ENCODE measurements at places on chromosomes 11 and 22.

DNA sequence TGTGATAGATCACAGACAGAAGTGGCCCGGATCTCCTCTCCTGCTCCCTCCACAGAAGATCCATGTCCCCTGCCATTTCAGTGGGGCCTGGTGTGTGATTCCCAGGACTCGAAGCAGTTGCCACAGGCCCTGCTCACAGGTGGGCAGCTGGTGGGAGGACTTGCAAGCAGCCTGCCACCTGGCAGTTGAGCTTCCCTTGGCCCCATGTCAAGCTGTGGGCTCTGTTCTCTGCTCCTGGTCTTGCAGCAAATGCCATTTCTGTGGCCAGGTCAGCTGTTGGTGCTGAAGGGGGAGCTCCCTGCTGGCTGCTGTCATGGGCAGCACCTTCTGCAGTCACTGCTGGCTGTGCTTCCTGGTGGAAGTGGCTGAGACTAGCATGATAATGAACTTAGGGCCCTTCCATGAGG, 59.1 kb upstream of the SLC22A12 start:
- no peaks in the 10 kb centered on the region for H3K36me3 ChIP-seq
- H3K27ac ChIP-seq = no peak overlapping the region
- H3K4me1 ChIP-seq = peaks cover 6% of the 10 kb centered on the region
- DNase-seq = no peak

DNA sequence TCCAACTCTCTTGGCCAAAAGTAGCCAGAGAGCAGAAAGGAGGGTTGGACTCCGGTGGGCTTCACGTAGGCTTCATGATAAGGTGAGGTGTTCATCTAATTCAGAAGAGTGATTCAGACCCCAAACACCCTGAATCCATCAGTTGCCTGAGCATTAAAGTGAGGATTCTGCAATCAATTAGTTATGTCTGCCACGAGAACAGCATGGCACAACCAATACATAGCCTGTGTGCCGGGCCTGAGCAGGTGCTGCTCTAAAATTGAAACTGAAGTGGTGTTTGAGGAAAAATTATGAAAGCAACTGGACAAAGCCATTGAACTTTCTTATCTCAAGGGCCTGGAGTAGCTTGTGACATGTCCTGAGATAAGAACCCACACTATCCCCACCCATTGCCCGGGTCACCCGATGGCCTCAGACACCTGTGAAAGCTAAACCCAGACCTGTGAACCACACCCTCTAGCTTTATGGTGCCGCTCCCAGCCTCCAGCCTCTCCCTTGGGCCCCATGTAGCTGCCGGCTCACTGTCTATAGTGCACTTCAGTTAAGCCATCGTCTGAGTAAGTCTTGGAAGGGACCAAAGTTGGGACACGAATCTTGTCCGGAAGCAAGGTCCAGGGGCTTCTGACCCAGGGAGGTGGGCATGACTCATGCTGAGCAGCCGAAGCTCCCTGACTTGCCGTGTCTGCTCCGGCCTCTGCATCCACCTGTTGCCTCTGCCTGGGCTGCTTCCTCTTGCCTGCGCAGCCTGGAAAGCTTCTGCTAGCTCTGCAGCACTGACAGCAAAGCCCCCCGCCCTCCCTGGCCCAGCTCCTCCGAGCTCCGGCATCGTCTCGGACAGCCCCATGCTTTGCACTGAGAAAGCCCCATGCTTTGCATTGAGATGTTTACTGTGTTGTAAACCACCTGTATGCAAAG, 5.7 kb upstream of the MYEOV start:
- H3K4me3 ChIP-seq = peak overlapping the region; percentile 40
- H3K27me3 ChIP-seq = no peaks in the 10 kb centered on the region
- peak; percentile 90 for DNase-seq

- no peak for DNase-seq
- no peak overlapping the region for H3K4me3 ChIP-seq
- peaks cover 44% of the 10 kb centered on the region for H3K36me3 ChIP-seq
- H3K4me1 ChIP-seq = no peaks in the 10 kb centered on the region
- no peaks in the 10 kb centered on the region for H3K27me3 ChIP-seq
- H3K27ac ChIP-seq = no peak overlapping the region
Measured at GRCh38 chr22:40966726-40967085, 15.5 kb downstream of the RBX1 start.

- H3K27me3 ChIP-seq = peaks cover 14% of the 10 kb centered on the region
- no peak overlapping the region for H3K27ac ChIP-seq
- no peaks in the 10 kb centered on the region for H3K4me1 ChIP-seq
- peak overlapping the region; percentile 45 for H3K4me3 ChIP-seq
- DNase-seq = no peak
- H3K36me3 ChIP-seq = no peaks in the 10 kb centered on the region
Measured at GRCh38 chr11:61293867-61294716, 1.0 kb downstream of the VWCE start.

DNA sequence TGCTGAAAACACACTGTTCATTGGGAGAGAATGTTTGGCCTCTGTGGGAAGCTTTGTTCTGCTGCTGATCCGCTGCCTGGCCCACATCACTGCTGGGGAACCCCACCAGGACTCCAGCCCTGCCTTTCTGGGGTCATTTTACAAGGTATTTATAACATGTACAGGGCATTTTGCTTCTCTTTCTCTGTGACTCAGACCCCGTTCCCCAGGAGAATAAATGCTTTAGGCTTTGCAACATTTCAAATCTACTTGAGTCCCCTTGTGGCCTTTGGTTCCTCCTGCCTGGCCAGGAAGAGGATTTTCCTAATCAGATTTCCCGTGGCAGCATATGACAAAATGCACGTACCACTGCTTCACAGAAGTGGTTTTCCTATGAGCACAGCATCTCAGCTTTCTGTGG, 43.0 kb downstream of the BTG4 start:
- H3K27me3 ChIP-seq = no peaks in the 10 kb centered on the region
- H3K4me1 ChIP-seq = peaks cover 12% of the 10 kb centered on the region
- H3K36me3 ChIP-seq = no peaks in the 10 kb centered on the region
- no peak overlapping the region for H3K27ac ChIP-seq
- no peak for DNase-seq

DNA sequence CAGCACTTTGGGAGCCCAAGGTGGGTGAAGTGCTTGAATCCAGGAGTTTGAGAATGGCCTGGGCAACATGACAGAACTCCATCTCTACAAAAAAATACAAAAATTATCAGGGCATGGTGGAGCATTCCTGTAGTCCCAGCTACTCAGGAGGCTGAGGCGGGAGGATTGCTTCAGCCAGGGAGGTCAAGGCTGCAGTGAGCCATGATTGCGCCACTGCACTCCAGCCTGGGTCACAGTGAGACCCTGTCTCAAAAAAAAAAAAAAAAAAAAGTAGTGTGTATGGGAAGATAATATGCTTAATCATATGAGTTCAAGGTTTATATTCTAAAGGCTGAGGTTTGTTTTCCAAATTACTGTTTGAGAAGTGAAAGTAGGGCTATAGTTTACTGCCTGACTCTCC, 10.7 kb downstream of the LDHAL6A start:
- no peaks in the 10 kb centered on the region for H3K4me1 ChIP-seq
- no peaks in the 10 kb centered on the region for H3K36me3 ChIP-seq
- no peak overlapping the region for H3K4me3 ChIP-seq

- H3K4me3 ChIP-seq = no peak overlapping the region
- H3K27me3 ChIP-seq = no peaks in the 10 kb centered on the region
- DNase-seq = no peak
- H3K27ac ChIP-seq = no peak overlapping the region
Measured at GRCh38 chr22:23269441-23270211, 89.3 kb downstream of the BCR start.

GRCh38 chr11:24181395-24182047, 315.3 kb upstream of the LUZP2 start:
- no peaks in the 10 kb centered on the region for H3K4me1 ChIP-seq
- no peak overlapping the region for H3K4me3 ChIP-seq
- H3K27me3 ChIP-seq = no peaks in the 10 kb centered on the region

- H3K27me3 ChIP-seq = no peaks in the 10 kb centered on the region
- no peak for DNase-seq
- no peaks in the 10 kb centered on the region for H3K36me3 ChIP-seq
- no peaks in the 10 kb centered on the region for H3K4me1 ChIP-seq
- no peak overlapping the region for H3K4me3 ChIP-seq
- no peak overlapping the region for H3K27ac ChIP-seq
Measured at GRCh38 chr11:89458716-89459115, 32.5 kb downstream of the NOX4 start.

DNA sequence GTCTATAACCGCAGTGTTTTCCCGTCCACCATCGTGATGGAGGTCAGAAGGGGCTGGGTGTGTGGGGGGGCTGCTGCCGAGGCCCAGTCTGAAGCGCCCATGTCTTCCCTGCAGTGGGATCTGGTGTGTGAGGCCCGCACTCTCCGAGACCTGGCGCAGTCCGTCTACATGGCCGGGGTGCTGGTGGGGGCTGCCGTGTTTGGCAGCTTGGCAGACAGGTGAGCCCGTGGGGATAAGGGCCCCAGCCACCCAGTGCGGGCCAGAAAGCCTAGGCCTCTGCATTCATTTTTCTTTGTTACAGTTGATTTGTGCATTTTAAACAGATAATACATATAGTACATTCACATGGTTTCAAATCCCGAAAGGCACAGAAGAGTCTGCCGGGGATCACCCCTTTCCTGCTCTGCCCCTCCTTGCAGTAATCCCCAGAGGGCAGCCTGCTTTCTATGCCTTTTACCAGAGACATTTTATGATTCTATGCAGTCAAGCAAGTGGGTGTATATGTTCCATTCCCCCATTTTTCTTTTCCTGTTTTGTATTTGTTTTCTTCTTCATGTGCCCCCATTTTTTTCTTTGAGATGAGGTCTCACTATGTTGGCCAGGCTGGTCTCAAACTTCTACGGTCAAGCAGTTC, 32.6 kb downstream of the CAPN1 start:
- H3K27me3 ChIP-seq = no peaks in the 10 kb centered on the region
- peaks cover 30% of the 10 kb centered on the region for H3K36me3 ChIP-seq
- H3K27ac ChIP-seq = peak overlapping the region; percentile 76
- peaks cover 53% of the 10 kb centered on the region for H3K4me1 ChIP-seq
- peak overlapping the region; percentile 74 for H3K4me3 ChIP-seq

GRCh38 chr11:115480611-115481010, 23.6 kb downstream of the CADM1 start:
- DNase-seq = no peak
- H3K36me3 ChIP-seq = no peaks in the 10 kb centered on the region
- no peak overlapping the region for H3K4me3 ChIP-seq
- no peaks in the 10 kb centered on the region for H3K4me1 ChIP-seq
- no peak overlapping the region for H3K27ac ChIP-seq

DNA sequence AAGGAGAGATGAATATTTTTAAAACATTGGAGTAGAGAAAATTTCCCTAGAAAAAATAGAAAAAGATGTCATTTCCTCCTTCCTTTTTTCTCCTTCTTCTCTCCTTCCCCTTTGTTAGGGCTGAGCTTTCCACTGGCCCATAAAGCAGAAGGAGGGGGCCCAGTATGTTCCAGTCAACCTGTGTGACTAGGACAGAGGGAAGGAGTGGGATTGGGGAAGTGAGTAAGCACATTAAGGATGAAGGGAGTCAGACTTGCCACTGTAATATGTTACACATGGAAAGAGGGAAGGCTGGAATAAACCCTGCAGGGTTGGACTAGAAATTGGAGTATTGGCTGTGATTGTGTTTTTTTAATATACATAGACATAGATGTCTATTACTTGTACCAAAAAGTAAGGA, 20.1 kb upstream of the SPINDOC start:
- H3K4me3 ChIP-seq = no peak overlapping the region
- H3K36me3 ChIP-seq = no peaks in the 10 kb centered on the region
- H3K4me1 ChIP-seq = no peaks in the 10 kb centered on the region

- peaks cover 33% of the 10 kb centered on the region for H3K36me3 ChIP-seq
- no peak overlapping the region for H3K27ac ChIP-seq
- H3K27me3 ChIP-seq = no peaks in the 10 kb centered on the region
- no peaks in the 10 kb centered on the region for H3K4me1 ChIP-seq
- no peak for DNase-seq
Measured at GRCh38 chr11:34147581-34147980, 42.2 kb downstream of the NAT10 start.

DNA sequence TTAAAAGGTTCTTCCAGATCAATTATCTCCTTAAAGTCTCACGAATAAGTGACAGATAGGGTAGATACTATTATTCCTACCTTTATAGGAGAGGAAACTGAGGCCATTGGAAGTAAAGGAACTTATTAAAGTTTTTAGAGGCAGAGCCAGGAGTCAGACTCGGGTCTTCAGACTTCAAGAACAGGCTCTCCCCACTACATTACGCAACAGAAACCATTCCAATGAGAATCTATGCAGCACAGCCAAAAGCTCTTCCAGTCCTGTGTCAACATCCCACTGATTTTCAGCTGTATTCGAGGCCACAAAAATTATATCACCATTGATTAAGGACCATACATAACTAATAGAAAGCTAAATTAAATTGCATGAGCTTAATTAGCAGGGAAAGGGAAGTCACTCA, 77.4 kb downstream of the RELT start:
- no peaks in the 10 kb centered on the region for H3K36me3 ChIP-seq
- no peak overlapping the region for H3K4me3 ChIP-seq
- no peaks in the 10 kb centered on the region for H3K4me1 ChIP-seq
- H3K27ac ChIP-seq = no peak overlapping the region
- no peak for DNase-seq

DNA sequence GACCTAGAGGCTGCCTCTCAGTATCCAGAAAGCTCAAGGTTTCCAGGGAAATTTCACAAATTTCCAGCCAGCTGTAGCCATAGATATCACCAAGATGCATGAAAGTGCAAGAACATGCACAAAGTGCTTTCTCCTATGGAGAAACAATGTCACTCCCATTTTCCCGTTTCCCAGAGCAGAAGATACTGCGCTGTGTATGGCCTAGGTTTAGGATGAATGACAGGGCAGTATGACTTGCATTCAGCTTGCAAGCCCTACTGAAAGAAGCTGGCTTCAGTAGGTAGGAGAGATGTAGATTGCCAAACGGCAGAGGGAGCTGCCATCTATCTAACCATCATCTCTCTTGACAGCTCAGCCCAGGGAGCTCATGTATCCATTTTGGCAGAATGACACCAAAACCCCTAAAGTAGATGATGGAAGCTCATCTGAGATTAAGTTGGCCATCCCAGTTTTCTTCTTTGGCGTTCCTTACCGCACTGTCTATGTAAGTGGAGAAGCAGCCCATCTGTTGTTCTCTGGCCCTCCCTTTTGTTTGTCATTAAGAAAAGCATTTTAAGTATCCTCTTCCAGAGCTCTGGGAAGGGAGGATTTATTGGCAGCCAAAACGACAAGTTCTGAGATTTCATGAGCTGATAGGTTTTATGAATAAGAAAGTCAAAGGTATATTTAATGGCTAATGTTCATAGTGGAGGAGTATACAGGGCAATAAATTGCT, 4.6 kb downstream of the TECTA start:
- H3K36me3 ChIP-seq = no peaks in the 10 kb centered on the region
- DNase-seq = no peak
- H3K4me1 ChIP-seq = no peaks in the 10 kb centered on the region
- H3K27ac ChIP-seq = no peak overlapping the region
- peaks cover 95% of the 10 kb centered on the region for H3K27me3 ChIP-seq
- H3K4me3 ChIP-seq = no peak overlapping the region

- no peak overlapping the region for H3K4me3 ChIP-seq
- DNase-seq = no peak
- H3K27me3 ChIP-seq = peaks cover 79% of the 10 kb centered on the region
- H3K4me1 ChIP-seq = no peaks in the 10 kb centered on the region
Measured at GRCh38 chr11:116070520-116070919, 566.3 kb upstream of the CADM1 start.

GRCh38 chr22:16917144-16918003, 90.6 kb downstream of the GAB4 start:
- H3K27ac ChIP-seq = no peak overlapping the region
- no peaks in the 10 kb centered on the region for H3K36me3 ChIP-seq
- no peaks in the 10 kb centered on the region for H3K4me1 ChIP-seq
- H3K4me3 ChIP-seq = no peak overlapping the region

- H3K36me3 ChIP-seq = no peaks in the 10 kb centered on the region
- no peak for DNase-seq
- H3K27ac ChIP-seq = no peak overlapping the region
- no peaks in the 10 kb centered on the region for H3K27me3 ChIP-seq
Measured at GRCh38 chr11:7089328-7090251, 792 bp downstream of the RBMXL2 start.

Measured in PC-9 (cell line).